ENCODE measurements at places on chromosomes 3 and 15. TPM values are rescaled to one million over a fixed set of nuclear protein-coding genes. Genes with fewer than 3 reads are reported as not detected.

The CLK3 gene
- 73.6 TPM for total RNA-seq

The ZNF80 gene
- total RNA-seq = not detected

The MUC20 gene
- 19.7 TPM for total RNA-seq

The C2CD4A gene
- 1.7 TPM for total RNA-seq

The CPA3 gene
- total RNA-seq = not detected

The WDR93 gene
- total RNA-seq = 1.5 TPM

The AQP9 gene
- not detected for total RNA-seq

The ASB14 gene
- total RNA-seq = not detected

The LZTFL1 gene
- total RNA-seq = 26.6 TPM

The ETV5 gene
- total RNA-seq = 26.4 TPM

The EPHB1 gene
- total RNA-seq = 9.1 TPM

The CADPS gene
- total RNA-seq = 21.6 TPM

The IL12A gene
- total RNA-seq = 0.31 TPM

The TMCO5A gene
- not detected for total RNA-seq

The LRRN1 gene
- total RNA-seq = 85.2 TPM

The MNS1 gene
- 9.0 TPM for total RNA-seq

The ADCY5 gene
- 9.1 TPM for total RNA-seq

The CGNL1 gene
- total RNA-seq = 11.8 TPM

The SNX33 gene
- 24.9 TPM for total RNA-seq

The IL17RE gene
- total RNA-seq = 13.6 TPM

The FES gene
- total RNA-seq = 3.1 TPM

The SRGAP3 gene
- 41.7 TPM for total RNA-seq

The LRRIQ4 gene
- total RNA-seq = not detected

The HES1 gene
- total RNA-seq = 180 TPM

The SCAMP5 gene
- 38.1 TPM for total RNA-seq

The CRBN gene
- total RNA-seq = 36.3 TPM

The HTR3E gene
- total RNA-seq = not detected

The NCBP2 gene
- total RNA-seq = 61.1 TPM

The AHSG gene
- total RNA-seq = 0.27 TPM

The ROPN1 gene
- total RNA-seq = not detected

The SYNPR gene
- 2.3 TPM for total RNA-seq

The MBNL1 gene
- 69.4 TPM for total RNA-seq

The AADAC gene
- 1.3 TPM for total RNA-seq

The NOX5 gene
- 0.12 TPM for total RNA-seq

The SCN5A gene
- total RNA-seq = 0.38 TPM

The ZIC1 gene
- total RNA-seq = 184 TPM

The ANKRD63 gene
- total RNA-seq = 1.5 TPM

The LSAMP gene
- total RNA-seq = 64.9 TPM

The ACP3 gene
- 3.5 TPM for total RNA-seq

The KIF7 gene
- total RNA-seq = 15.5 TPM

The GPR27 gene
- total RNA-seq = 7.4 TPM

The FBXO40 gene
- not detected for total RNA-seq

The FEZF2 gene
- total RNA-seq = not detected

The CLSTN2 gene
- 15.5 TPM for total RNA-seq

The KCNMB3 gene
- 2.0 TPM for total RNA-seq

The RTP4 gene
- total RNA-seq = 2.8 TPM

The SLC24A5 gene
- 1.3 TPM for total RNA-seq

The NRROS gene
- total RNA-seq = 0.68 TPM

Data from type B pancreatic cell (in vitro differentiated cells).